ENCODE measurements at places on chromosomes 4 and X. TPM values are rescaled to one million over a fixed set of nuclear protein-coding genes. Genes with fewer than 3 reads are reported as not detected.

GRCh38 chrX:131735127-131735526, 191.3 kb downstream of the OR13H1 start:
- no peak for DNase-seq

DNA sequence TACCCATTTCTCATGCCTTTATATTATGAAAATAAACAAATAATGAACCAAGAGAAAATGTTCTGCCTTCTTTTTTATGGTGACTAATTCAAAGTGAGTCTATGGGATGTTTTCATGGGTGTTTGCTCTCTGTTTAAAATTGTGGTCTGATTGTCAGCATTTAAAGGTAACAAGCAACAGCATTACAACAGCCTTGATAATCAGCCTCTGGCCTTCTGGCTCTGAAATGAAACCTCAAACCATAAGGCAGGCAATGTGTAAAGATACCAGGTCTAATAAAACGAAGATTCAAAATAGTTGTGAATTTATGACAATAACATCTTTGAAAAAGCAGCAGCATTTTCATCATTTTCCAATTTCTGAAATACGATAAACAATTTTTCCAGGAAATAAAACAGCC, 63.7 kb downstream of the FAM13A start:
- DNase-seq: no peak

- DNase-seq: no peak
Observed at GRCh38 chr4:142372530-142373260, 473.4 kb downstream of the INPP4B start.

DNA sequence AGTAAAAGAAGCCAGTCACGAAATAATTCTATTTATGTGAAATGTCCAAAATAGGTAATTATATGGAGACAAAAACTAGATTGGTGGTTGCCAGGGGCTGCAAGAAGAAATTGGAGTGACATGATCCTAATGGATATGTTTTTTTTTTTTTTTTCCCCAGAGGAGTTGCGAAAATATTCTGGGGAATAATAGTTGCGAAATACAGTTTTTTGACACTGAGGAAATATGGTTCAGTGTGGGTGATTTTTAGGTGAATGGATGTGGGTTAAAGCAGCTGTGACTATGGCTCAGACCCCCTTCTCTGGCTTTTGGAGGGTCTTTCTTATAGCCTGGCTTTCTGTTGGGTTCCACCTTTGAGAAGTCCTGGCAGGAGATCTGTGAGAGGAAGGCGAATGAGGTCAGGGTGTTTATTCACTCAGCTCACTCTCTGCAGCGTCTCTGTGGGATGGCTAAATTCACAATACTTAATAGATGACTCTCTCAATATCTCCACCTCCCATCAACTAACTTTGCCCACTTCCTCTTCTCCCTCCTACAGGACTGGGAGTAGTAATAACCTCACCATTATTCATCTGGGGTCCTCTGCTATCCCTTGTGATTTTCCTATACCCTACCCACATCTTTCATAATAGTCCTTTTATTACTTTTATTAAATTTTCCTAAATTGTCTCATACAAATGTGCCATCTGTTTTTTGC, 15.3 kb upstream of the RAB9B start:
- no peak for DNase-seq

DNA sequence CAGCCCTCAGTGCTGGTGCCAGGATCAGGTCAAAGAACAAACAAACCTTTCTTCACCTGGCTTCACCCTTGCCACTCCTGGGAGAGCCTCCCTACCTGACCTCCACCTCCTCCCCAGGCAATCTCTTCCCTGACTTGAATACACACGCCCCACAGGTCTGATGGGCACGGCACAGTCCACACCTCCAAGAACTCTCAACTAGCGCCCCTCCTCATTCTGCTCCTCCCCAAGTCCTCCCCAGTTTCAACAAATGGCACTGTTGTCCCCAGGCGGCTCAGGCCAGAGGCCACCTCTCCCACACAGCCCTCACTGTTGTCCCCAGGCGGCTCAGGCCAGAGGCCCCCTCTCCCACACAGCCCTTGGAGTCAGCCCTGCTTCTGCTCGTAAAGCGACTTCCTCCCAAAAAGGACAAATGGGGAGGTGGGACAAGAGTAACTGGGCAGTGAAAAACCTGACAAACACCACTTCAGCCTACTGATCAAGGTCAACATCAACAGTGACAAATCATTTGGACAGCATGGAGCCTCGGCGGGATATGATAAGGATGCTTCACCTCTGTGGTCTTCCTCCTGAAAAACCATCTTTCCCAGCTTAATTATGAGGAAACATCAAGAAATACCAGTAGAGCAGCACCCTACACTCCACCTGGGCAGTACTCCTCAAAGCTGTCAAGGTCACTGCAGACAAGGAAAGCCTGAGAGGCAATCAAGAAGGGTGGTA, 2.9 kb downstream of the LETM1 start:
- DNase-seq: no peak

DNA sequence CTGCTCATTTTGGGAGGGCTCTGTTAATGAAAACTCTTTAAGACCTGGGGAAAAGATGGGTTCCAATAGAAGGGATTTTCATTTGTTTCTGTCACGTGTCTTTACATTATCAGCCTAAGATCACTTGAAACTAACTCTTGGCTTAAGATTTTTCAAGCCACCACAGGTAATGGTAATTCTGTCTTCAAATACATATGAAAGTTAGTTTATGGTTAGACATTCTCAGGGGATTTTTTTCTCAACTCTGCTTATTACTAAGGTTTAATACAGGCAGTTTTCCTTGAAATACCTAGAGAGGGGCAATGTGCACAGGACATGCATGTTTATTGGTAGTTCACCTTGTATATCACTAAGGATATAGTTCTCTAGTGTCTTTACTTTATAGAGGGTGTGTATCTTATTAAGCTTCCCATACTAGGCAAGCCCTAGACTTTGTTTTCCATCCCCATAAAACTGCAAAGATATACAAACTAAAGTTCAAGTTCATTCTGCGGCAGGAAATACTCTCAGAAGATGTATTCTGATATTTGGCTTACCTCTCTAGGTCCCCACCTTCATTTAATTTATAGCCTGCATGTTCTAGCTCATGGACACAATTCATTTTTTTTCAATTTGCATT, 38.2 kb upstream of the MYOZ2 start:
- DNase-seq: no peak

GRCh38 chr4:26493461-26493860, 3.2 kb upstream of the CCKAR start:
- no peak for DNase-seq

DNA sequence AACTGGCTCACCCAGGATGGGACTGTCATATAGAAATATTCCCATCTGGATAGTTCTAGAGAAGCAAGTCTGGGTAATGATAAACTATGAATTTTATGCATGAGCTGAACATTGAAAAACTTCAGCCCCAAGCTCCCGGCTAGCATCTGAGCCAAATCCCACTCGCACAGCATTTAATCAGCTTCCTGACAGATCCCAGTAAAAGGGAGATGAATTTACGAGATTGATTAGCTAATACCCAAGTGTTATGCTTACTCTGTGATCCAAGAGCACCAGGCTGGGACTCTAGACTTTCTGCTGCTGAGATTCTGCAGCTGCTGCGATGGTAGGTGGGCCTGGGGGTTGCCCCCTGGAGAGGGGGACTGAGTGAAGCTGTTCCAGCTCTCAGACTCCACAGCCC, 28.0 kb downstream of the FRMPD3 start:
- no peak for DNase-seq

GRCh38 chr4:85498068-85498733, 23.3 kb downstream of the ARHGAP24 start:
- peak; percentile 10 for DNase-seq

DNA sequence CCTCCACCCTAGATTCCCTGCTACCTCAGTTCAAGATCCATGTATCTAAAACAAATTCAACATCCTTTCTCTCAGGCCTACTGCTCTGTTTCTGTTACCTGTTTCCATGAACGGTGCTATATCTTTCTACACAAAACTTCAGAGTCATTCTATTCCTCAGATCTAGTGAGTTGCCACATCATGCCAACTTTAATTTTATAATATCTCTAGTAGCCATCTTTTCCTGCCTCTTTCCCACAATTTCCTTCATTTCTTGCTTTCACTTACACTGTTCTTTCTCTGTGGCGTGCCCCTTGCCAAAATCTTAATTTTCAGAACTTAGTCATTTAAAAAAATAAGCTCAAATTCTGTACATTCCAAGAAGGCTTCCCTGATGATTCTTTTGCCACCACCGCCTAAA, 15.2 kb downstream of the GUCY1A1 start:
- DNase-seq: no peak

DNA sequence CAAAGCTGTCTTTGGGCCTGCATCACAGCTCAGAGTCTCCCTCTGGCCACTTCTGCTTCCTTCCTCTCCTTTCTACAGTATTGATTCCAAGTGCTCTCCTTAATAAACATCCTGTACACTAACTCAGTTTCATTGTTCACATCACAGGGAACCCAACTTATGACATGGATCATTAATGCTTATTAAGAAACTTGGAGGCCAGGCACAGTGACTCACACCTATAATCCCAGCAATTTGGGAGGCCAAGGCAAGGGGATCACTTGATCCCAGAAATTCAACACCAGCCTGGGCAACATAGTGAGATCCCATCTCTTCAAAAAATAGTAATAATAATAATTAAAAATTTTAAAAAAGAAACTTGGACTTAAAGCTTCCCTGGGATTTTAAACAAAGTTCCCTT, 89.2 kb upstream of the EFHC2 start:
- DNase-seq: no peak

DNA sequence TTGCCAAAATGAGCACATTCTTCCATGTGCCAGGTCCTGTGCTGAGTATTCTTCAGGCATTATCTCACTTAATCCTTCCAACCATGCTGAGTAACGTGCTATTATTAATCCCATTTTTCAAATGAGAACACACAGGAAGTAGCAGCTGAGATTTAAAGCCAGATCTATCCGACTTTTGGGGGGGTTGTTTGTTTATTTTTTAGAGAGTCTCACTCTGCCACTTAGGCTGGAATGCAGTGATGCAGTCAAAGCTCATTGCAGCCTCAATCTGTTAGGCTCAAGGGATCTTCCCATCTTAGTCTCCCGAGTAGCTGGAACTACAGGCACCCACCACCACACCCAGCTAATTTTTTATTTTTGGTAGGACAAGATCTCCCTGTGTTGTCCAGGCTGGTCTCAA, 55.5 kb upstream of the TRIM2 start:
- no peak for DNase-seq

DNA sequence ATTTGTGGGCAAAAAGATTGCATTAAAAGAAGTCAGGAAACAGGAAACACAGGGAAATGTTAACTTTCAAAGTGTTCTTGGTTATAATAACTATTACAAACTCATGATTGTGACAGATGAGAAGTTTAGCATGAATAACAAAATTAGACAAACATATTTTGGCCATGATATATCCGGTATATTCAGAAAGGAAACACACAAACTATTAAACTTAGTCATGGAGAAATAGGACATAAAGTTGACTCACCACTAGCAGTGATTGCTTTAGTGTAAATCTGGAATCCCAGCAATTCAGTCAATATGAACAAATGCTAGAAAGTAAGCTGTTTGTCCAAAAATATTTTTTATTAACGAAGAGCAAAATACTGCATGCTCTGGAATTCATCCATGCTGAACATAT, 1299.9 kb downstream of the C4orf33 start:
- DNase-seq: no peak

- no peak for DNase-seq
Observed at GRCh38 chrX:51802917-51803688, 59.9 kb downstream of the GSPT2 start.

GRCh38 chr4:74267998-74268606, 40.2 kb upstream of the EPGN start:
- no peak for DNase-seq

DNA sequence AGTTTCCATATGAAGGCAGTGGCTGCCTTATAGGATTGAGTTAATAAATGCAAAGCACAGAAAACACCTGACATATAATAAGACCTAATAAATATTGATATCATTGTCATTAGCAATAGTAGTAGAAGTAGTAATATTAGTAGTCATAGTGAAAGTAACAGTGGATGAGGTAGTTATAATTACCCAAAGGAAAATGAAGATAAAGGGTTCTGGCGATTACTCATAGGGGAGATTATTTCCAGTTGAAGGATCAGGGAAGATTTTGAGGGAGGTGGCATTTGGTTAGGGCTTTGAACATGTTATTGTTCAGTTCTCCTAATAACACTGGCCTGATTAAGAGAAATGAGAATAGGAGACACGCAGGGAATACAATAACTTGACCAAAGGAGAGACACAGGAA, 131.9 kb upstream of the GPRIN3 start:
- DNase-seq: no peak

GRCh38 chrX:32798990-32799389, 412.4 kb downstream of the DMD start:
- no peak for DNase-seq

SPIN2A gene
- 0.22 TPM for total RNA-seq

GABRB1 gene
- not detected for total RNA-seq

RTL9 gene
- total RNA-seq: not detected

LRCH2 gene
- total RNA-seq: 3.8 TPM

TLR6 gene
- total RNA-seq: 3.3 TPM

Measured in esophagus squamous epithelium (tissue), 5 donors.